ENCODE measurements at places on chromosomes 2 and 18.

DNA sequence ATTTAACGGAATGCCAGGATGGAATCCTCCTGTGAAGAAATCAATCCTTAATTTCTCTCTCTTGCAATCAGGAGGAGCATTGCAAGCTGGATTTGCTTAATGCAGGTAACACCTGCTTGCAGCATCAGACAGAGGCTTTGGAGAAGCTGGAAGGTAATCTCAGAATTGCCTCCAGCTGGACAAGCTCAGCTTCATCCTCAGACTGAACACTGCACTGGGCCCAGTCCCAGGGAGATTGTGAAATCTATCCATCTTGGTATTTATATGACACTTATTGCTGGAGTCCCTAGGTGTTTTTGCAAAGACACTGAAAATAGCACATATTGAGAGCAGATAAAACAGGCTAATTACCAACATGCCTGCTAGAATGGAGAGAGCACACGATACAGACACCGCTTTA lies 179.4 kb upstream of the SESTD1 start:
- peak; percentile 49 for DNase-seq

- DNase-seq: peak; percentile 65
Measured at GRCh38 chr2:69083235-69083748, 70.3 kb downstream of the ANTXR1 start.

- no peak for DNase-seq
Measured at GRCh38 chr2:233794128-233794658, 16.1 kb downstream of the MROH2A start.

DNA sequence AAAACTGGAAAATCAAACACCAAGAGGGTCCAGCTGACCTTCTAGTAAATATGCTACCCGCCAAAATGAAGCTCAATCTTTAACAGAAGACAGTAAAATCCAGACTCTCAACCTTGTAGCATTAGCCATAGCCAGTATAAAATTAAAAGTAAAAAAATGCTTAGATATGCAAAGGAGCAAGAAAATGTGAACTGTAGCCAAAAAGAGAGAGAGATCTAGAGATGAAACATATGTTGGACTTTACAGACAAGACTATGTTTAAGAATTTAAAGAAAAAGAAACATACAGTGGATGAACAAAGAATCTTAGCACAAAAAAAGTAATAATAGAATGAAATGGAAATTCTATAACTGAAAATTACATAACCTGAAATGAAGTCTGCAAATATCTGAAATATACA lies 344.5 kb downstream of the LRATD1 start:
- DNase-seq: no peak

DNA sequence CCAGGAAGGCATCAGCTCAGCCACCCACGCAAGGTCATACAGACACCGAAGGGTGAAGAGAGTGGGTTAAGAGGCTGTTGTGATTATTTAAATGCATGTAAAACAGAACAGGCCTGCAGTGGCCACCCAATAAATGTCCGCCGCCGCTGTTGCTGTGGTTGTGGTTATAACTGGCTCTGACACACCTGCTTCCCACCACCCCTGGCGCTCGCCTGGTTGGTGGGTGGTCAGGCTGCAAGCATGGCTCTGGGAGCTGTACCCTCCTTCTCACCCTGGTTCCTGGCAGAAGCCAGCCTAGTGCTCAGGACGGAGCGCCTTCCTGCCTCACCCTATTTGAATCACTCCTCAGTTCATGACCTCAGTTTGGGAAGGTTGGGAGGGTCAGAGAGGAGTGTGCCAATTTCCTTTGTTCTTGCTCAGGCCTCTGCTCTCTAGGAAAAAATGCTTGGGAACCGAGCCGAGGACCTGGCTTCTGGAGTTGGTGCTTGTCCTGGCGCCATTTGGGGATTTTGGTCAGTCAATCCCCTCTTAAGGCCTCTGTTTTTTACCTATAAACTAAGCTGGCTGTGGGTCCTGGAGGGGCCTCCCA lies 5.3 kb upstream of the CRYBA2 start:
- no peak for DNase-seq

DNA sequence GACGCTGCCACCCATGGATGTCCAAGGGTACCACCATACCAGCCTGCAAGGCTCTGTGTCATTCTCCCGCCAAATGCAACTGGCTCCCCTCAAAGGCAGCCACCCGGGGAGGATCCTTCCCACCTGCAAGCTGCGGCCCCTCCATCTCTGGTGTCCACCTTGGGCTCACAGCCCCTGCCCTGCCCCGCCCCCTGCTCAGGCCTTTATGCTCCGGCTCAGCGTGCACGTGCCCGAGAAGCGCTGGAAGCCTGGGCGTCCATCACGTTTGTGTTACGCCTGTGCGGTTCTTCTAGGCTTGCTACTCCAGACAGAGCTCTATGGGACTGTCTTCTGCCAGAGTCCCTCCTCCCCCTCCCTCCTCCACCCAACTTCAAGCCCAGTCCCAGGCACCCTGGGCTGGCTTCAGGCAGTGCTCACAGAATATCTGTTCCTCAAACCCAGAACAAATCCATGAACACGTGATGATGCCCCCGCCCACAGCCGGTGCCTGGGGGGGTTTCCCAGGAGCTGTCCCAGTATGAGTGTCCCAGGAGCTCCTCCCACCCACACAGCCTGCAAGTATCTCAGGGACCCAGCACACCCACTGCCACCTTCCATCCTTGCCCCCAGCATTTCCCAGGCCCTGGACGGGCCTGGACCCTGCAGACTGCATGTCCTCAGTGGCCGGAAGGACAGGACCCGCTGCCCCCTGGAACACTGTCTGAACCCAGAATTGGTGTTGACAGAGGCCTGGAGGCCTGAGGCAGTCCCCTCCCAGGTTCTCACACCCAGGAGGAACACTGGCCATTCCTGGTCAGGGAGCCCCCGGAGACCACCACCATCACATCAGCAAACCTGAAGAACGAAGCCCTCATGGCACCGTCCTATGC lies 30.3 kb downstream of the KIF1A start:
- no peak for DNase-seq

DNA sequence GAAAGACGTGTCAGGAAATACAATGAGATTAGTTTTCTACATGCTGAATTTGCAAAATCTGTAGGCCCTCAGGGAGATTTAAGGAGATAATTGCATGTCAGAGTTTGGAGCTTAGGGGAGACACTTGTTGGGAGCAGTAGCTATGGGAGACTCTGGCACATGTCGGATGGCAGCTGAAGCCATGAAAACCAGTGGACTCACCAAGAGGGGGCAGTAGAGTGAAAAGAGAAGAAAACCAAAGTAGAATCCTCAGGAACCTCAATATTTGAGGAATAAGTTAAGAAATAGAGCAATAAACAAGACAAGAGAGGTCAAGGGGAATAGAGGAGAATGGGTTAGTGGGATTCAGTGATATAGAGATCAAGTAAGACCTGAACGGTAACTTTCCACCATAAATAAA lies 24.8 kb downstream of the RUFY4 start:
- no peak for DNase-seq

GRCh38 chr18:23881778-23882177 lies 132.8 kb upstream of the TTC39C start:
- no peak for DNase-seq

GRCh38 chr18:70028734-70029133 lies 81.1 kb upstream of the CD226 start:
- DNase-seq: no peak

GRCh38 chr2:6945087-6945813 lies 28.0 kb downstream of the RNF144A start:
- DNase-seq: no peak

DNA sequence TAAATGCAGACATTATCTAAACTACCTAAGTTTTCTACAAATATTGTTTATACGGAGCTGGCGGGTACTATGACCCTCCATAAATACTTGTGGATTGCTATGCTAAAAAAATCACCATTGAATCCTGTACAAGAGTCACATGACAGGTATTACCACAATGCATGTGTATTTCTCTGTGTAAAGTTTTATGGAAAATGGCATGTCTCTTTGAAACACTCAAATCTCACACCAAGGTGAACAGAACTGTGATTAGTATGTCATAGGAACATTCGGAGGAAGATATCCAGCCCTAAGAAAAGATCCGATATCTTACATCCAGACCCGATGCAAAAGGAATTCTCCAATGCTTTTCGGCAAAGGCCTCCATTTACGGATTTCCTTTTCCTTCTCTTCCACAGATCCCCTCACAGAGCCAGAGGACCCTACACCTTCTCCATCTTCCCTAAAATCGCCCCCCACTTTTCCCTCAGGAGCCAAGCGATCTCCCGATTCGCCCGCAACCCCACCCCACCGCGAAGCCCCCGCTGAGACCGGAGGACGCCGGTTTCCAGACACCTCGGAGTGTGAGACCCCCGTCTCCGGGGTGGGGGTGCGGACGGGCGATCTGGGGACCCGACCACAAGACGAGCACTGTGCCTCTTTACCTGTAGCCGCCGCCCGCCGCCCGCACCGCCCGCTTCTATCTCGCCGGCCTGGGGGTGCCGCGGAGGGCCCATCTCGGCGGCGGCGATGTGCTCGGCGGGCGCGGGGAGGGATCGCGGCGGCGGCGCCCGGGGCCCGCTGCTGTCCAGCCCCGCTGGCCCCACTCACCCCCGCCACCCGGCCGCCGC lies 1.2 kb downstream of the SAP130 start:
- DNase-seq: peak; percentile 6

GRCh38 chr2:145563741-145564615 lies 1044.1 kb upstream of the ZEB2 start:
- DNase-seq: no peak

- peak; percentile 48 for DNase-seq
Measured at GRCh38 chr2:158297606-158298005, 158.9 kb downstream of the CCDC148 start.

GRCh38 chr2:127439343-127439742 lies 21.1 kb downstream of the PROC start:
- DNase-seq: no peak

- DNase-seq: peak; percentile 74
Measured at GRCh38 chr2:158688721-158689120, 106.4 kb upstream of the DAPL1 start.

- DNase-seq: peak; percentile 68
Measured at GRCh38 chr2:233711312-233712008, 1.2 kb upstream of the UGT1A5 start.

DNA sequence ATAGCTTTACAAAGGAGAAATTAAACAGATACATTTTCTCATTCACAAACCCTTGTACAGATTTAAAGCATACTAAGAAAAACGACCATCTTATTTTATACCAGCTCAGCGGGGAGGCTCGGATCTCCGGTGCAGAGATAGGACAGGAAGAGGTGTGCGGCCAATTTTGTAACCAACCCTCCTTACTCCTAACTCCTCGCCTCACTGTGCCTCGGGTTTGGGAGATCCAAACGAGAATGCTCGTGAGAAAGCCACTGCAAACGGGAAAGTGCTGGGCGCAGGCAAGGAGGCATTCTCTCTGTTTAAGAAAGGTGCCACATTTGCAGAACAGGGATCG lies 1.2 kb downstream of the KDSR start:
- DNase-seq: peak; percentile 12

DNA sequence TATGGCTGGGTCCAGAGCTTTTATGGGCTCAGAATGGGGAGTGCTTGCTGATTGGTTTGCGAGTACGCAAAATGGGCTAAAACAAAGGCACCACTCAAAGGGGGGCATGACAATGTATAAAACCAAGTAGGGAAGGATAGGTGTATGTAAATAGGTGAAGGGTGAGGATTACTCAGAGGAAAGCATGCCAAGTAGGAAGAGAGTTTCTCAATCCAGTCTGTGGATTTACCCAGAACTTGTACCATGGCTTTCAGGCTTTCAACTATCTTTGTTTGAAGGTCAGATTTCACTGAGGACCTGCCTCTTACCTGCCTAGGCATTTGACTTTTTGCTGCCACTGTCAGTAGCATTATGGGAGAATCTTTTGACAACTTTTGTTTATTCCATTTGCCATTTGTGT lies 92.3 kb downstream of the RAB3GAP1 start:
- DNase-seq: peak; percentile 3

DNA sequence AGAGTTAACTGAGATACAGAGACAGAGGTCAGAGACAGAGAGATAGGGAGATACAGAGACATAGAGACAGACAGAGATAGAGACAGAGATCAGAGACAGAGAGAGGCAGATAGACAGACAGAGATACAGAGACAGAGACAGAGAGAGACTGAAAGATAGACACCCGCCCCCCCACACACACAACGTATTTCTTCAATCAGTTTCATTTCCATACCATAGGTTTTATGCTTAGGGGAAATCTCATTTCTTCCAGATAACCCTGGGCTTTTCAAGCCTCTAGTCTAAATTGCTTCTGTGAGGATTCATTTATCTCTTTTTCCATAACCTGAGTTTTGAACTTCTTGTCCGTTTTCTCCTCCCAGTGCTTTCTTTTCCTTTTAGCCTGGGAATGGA lies 94.6 kb downstream of the CD8B2 start:
- DNase-seq: no peak

- DNase-seq: no peak
Measured at GRCh38 chr18:79487801-79488201, 92.1 kb downstream of the NFATC1 start.

DNA sequence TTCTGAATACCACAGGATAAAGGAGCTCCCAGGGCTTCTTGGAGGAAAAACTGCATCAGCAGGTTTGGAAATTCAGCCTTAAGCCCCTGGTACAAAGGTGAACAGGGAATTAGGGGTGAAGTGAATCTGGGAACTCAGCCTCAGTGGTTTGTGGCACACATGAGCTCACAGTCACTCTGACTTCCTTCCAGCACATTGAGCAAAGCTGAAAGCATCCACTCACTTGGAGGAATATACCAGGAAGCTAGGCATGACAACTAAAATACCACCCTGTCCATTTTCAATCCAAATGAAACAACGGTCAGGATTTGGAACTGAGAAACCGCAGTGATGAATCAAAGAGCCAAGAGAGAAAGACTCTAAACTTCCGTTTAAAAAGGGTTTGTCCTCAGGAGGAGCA lies 216.1 kb downstream of the ICOS start:
- peak; percentile 7 for DNase-seq

DNA sequence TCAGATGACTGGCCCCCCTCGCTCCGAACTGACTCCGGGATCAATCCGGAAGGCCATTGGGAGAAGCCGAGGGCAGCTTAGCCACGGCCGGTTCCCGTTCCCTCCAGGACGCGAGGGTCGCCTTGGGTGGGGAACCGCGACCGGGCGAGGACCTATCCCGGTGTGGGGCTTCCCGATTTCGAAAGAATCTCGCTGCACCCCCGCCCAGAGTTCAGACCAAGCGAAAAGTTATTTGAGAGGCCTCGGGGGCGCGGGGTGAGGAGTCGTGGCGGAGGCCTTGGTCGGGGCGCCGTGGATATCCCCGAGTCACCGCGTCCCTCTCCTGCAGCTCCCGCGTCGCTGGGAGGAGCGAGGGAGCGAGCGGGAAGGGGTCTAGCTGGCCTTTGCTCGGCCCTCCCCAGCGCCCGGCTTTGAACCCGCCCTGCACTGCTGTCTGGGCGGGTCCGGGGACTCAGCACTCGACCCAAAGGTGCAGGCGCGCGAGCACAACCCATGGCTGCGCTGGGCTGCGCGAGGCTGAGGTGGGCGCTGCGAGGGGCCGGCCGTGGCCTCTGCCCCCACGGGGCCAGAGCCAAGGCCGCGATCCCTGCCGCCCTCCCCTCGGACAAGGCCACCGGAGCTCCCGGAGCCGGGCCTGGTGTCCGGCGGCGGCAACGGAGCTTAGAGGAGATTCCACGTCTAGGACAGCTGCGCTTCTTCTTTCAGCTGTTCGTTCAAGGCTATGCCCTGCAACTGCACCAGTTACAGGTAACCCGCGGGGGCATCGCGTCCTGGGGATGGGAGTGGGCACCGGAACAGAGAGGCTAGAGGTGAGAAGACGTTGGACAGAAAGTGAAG lies at the start of gene CYP27A1:
Gene CYP27A1 (plus strand): TSS at position 457 of the 837 bp plus-strand sequence. CDS start 36 bp downstream, at position 493.
- DNase-seq: peak; percentile 23

Data from AG10803 (cell line).